ENCODE measurements at places on chromosomes 5 and 9. TPM values are rescaled to one million over a fixed set of nuclear protein-coding genes. Genes with fewer than 3 reads are reported as not detected.

- DNase-seq = no peak
These were observed 144.5 kb downstream of the GCNT1 start for GRCh38 chr9:76603448-76603895.

DNA sequence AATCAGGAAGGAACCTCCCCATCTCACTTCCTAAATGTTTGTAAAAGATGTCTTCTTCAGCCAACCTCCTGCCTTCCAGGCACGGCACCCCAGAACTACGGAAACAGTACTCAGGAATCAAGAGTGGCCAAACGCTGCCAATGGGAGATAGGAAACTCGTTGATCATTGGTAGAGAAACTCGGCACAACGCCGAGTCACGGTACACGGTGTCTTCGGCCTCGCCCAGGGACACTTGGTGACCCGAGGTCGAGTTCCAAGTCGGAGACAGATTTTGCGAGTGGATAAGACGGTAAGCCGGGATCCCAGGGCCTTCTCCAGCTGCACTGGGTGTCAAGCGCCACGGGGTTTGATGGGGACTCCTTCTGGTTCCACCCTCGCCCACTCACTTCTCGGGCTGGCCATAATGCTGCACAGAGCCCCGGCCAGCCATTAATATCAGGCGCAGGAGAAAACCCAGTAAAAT is 343 bp downstream of the KIAA0825 start:
- DNase-seq = no peak

GRCh38 chr5:57627661-57628060 is 145.1 kb upstream of the ACTBL2 start:
- DNase-seq = no peak

DNA sequence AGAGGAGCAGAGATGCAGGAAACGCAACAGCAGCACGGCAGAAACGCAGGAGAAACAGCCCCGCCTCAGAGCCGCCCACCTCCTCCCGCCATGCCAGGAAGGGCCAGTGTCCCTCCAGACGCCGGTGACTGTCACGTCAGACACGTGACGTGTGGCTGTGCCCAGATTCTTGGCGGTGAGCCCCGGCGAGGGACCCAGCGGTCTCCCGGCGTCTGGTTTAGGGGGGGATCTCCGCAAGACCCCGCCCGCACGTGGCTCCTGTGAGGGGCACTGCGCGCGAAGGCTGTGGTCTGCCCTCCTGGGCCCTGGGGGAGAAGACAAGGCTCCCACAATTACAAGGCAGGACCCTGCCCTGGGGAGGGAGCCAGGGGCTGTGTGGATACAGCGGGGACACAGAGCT is 2.4 kb upstream of the LCN8 start:
- DNase-seq = no peak

GRCh38 chr5:137665678-137666460 is 70.0 kb downstream of the KLHL3 start:
- no peak for DNase-seq

DNA sequence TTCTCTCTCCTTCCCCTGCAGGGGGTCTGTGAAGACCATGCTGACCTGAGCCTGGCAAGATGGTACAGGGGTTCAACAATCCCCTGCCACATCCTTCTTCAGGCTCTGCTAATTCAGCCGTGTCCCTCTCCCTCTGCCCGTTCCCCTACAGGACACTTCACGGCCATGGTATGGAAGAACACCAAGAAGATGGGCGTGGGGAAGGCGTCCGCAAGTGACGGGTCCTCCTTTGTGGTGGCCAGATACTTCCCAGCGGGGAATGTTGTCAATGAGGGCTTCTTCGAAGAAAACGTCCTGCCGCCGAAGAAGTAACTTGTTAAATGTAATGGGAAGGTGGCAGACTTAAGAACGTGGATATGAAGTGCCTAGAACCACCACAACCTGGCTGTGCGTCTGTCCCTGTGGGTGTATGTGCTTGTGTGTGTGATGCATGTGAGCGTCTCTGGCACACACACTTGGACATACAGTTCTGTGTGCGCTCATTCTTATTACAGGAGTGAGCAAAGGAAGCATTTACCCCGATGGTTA is 6.9 kb upstream of the CCIN start:
- no peak for DNase-seq

GRCh38 chr9:71048280-71048679 is 73.1 kb downstream of the TRPM3 start:
- no peak for DNase-seq

- DNase-seq = no peak
These were observed 745.9 kb upstream of the CDH9 start for GRCh38 chr5:27784317-27784716.

DNA sequence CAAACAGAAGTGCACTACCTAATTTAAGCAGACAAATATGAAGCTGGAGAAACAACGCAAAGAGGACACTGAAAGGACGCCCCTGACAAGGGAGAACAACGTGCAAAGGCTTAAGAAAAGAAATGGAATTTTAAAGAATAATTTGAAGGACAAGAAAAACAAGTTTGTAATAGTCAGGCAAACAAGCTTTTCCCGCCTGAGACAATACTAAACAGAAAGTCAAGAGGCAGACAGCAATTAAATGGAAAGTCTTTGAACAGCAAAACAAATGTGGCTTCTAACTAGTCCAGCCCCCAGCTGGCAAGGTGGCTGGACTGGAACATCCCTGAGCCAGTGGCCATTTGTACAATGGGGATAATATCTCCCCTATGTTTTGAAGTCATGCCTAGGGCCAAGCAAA is 63.3 kb downstream of the SIL1 start:
- DNase-seq = no peak

DNA sequence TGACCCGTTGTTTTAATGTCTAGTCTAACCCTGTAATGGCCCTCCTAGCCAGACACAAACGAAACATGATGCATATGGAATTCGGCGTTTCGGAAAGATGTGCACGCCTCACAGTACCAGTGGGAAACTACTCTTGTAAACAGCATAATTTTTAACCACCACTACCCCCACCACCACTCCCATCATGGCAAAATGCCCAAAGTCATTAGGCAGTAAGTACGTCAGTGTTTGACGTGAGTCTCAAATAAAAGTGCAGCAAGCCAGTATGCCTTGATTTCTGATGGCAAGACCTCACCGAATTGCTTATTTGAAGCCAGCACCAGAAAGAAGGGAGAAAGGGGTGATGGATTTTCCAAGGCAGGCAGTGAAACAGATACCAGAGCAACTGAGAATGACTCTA is 71.4 kb downstream of the ADRB2 start:
- no peak for DNase-seq

GRCh38 chr5:81219389-81219788 is 13.7 kb upstream of the CKMT2 start:
- DNase-seq = no peak

DNA sequence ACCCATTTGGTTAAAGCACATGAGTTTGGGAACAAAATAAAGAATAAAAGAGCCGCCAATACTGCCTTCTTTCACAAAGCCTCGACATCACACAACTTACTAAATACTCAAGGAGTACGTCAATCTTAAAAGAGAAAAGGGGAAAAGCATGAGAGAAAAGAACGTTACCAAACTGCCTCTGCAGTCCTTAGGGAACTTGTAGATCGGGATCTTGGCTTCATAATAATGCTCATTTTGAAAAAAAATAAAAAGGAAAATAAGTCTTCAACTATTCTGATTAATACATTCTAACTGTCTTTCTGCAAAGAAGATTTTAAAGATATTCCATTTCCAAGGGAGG is 618.4 kb downstream of the PDE4D start:
- DNase-seq = no peak

ANKRD55 gene
- not detected for total RNA-seq

FAXDC2 gene
- 60.9 TPM for total RNA-seq

SH3GL2 gene
- total RNA-seq = 1.1 TPM

ACSL6 gene
- 3.3 TPM for total RNA-seq

TNFSF15 gene
- total RNA-seq = 11.9 TPM

All from sciatic nerve (tissue), 2 donors.